ENCODE measurements at places on chromosomes 12 and 14.
A peak's percentile ranks its signal among the peaks of the same experiment; 100 is the strongest.

GRCh38 chr12:109291521-109292341 lies 17.4 kb downstream of the FOXN4 start:
- DNase-seq: peak; percentile 74

DNA sequence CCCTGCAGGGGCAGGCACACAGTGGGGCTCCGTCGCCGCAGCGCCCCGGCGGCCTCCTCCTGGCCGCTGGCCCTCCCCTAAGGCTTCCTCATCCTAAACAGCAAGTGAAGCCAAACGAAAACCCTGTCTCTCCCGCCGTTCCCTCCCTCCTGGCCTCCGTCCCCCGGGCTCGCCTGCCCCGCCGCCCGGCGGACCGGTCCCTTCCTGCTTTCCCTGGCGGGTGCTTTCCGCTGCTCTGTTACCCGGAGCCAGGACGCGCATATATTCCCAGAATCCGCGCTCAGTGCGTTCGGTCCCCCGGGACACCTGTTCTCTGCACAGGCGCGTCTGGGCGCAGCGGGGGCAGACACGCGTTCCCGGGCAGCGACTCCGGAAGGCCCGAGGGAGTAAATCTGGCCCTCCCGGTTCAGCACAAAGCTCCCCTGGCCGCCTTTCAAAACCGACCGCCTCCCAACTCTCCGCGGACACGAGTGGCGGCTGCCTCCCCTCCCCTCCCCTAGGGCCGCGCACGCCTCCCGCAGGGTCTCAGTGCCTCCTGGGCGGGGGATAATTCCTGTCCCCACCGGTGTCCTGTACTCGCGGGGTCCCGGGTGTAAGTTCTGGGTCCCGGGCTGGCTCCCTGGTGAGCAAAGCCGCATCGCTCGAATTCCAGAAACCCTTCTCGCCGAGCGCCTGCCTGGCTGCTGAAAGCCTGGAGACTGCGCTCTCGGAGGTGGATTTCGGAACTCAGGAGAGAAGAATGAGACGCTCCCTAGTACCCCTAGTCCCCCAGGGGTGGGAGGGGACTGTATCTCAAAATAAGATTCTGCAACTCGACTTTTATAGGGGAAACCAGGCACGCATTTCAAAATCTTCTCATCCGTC lies 21.4 kb upstream of the CEP170B start:
- DNase-seq: no peak

GRCh38 chr12:29943683-29944082 lies 159.9 kb upstream of the TMTC1 start:
- DNase-seq: no peak

DNA sequence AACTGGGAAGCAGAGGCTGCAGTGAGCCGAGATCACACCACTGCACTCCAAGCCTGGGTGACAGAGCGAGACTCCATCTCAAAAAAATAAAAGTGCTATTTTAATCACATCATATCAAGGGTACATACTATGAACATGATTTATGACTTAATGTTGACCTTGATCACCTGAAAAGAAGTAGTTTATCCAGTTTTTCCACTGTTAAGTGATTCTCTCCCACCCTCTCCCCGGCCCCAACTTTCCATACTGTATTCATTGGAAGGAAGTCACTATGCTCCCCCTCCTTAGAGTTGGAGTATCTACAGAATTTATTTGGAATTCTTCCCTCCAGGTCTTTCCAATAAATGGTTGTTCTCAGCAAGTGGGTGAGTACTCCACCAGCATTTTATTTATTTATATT lies 3.0 kb upstream of the PRMT5 start:
- no peak for DNase-seq

GRCh38 chr14:74592476-74593201 lies 19.4 kb downstream of the LTBP2 start:
- DNase-seq: peak; percentile 75

DNA sequence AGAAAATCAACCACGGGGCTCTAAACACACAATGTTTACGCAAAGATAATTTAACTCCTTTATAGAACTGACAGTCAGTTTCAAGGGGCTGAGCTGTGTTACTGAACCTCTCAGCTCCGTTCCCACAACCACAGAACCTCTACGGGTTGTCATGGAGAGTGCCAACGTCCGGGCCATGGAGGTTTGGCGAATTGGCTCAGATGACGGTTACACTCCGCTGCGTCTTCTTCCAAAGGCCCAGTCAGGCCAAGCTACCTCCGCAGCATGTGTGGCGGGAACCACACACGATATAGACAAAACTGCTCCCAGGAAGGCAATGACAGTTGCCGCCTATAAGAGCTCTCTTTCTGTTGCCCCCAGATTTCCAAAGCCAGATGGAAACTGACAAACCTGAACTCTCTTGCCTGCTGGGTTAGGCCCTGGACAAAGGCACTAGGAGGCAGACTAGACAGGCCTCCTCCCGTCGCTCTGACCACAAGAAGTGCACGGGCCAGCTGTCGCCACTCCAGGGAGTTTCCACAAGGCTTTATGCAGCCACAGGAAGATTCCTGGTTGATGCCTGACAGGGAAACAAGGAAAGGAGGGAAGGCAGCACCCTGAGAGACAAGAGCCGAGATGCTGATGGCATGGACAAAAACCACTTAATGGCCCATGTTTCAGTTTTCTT lies 30.3 kb downstream of the CCDC88C start:
- DNase-seq: no peak

- no peak for DNase-seq
These were observed 20.0 kb upstream of the FLVCR2 start for GRCh38 chr14:75558440-75558839.

DNA sequence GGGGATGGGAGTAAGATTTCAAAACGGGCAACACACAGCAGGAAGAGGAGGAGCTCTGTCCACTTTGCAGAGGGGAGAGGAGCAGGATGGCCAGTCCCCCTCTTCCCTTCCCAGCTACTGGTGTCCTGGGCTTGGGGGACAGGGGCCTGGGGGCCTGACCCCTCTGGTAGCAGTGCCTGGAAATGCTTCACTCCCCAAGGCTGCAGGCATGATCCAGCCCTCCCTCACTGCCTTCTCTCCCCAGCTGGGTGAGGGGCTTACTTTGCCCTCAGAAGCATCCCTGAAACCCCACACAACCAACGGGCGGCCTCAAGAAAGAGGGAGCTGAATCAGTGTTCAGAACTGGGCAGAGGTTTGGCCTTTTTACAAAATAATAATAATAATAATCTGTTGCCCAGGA lies 279.5 kb downstream of the DPF3 start:
- no peak for DNase-seq

GRCh38 chr12:108850854-108851573 lies 6.4 kb downstream of the SSH1 start:
- no peak for DNase-seq

DNA sequence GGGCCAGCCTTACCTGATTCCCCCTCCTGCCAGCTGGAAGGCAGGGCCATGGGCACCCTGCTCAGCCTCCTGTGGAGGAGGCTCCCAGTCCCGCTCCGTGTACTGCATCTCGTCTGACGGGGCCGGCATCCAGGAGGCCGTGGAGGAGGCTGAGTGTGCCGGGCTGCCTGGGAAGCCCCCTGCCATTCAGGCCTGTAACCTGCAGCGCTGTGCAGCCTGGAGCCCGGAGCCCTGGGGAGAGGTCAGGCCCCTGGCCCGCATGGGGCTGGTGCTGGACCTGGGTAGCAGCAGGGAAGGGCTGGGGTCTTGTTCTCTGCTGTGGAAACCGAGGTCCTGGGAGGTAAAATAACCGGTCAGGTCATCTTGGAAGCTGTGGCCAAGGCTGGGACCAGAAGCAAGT lies 16.4 kb downstream of the PAPLN start:
- no peak for DNase-seq

DNA sequence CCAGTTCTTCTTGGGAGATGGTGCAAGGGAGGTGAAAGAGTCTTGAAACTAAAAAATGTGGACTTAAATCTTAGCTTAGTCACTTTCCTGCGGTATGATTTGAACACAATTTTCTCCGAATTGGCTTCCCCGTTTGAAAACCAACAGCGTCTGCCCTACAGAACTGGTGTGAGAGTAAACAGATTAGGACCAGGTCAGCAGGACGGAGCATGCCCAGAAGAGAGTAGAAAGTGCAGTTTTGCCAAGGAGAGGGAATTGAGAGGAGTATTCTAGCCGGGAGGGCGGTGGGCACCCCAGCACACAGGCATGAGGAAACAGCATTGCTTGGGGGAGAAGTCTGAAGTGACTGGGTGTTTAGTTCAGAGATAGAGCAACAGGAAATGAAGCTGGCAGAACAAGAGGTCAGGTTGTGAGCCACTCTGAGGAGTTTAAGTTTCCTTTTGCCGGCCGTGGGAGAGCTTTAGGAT lies 927.1 kb downstream of the VRK1 start:
- DNase-seq: no peak

DNA sequence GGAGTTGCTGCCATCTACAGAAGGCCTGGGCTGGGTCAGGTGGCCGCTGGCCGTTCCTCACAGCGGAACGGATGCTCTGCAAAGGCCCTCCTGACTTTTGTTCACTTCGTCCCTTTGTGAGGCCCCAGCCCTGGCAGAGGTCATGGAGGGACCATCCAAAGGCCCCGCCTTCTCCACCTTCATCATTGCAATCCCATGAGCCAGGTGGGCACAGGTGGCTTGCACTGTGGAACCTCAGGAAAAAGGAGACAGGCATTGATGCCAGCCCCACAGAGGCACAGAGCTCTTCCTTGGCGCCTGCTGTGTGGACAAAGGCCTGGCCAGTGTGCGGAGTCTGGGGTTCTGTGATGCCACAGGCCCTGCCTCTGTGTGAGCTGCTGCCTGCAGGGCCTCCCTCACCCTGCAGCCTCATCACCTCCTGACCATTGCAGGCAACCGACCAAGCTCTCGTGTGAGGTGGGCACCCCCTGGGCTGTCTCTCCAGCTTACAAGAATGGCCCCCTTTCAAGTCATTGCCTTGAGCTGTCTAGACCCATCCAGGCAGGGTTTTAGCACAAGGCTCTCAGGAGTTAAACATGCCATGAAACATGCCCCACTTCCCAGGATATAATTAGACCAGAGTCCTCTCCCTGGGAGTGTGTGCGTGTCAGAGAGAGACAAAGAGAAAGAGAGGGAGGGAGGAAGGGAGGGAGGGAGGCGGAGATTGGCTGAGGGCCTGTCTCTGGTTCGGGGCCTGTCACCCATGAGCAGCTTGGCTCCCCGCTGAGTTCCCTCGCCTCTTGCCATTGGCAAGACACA lies 19.3 kb downstream of the NFKBIA start:
- DNase-seq: peak; percentile 82

- peak; percentile 49 for DNase-seq
These were observed 79.3 kb upstream of the TSPAN11 start for GRCh38 chr12:30847259-30847658.

DNA sequence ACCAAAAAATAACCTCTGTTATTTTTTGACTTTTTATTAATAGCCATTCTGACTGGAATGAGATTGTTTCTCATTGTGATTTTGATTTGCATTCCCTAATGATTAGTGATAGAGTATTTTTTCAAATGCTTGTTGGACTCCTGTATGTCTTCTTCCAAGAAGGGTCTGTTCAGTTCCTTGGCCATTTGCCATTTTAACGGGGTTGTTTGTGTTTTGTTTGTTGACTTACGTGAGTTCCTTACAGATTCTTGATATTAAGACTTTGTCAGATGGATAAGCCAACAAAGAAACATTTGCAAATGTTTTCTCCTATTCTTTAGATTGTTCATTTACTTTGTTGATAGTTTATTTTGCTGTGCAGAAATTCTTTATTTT lies 651.6 kb upstream of the LRFN5 start:
- DNase-seq: no peak

DNA sequence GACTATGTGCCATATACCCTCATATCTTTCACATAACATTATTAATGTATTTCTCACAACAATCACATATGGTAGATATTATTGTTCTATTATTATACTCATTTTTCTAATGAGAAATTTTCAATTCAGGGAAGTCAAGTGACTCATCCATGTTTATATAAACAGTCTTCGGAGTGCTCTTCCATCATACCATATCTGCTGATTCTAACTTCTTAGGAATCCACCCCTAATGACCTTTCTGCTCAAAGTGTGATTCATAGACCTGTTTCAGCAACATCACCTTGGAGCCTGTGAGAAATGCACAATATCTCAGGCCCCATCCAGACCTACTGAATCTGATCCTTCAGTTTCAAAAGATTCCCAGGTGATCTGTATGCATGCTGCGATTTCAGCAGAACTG lies 39.8 kb upstream of the OVCH1 start:
- DNase-seq: no peak
